RWPE2 (cell line): ENCODE measurements at places on chromosomes 2 and 18.

DNA sequence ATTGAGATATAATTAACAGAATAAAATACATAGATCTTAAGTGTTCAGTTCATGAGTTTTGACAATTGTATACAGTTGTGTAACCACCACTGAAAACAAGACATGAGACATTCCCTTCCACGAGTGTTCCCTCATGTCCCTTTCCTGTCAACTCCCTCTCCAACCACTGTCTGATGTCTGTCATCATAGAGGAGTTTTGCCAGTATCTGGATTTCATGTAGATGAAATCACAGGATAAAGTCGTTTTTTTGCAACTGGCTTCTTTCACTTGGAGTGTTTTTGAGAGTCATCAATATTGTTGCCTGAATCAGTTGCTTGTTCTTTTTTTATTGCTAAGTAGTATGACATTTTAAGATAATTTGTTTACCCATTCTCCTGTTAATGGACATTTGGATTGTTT, 52.7 kb downstream of the RBMS1 start:
- H3K27me3 ChIP-seq: no peaks in the 10 kb centered on the region
- no peak for DNase-seq
- no peaks in the 10 kb centered on the region for H3K4me1 ChIP-seq
- H3K27ac ChIP-seq: no peak overlapping the region

DNA sequence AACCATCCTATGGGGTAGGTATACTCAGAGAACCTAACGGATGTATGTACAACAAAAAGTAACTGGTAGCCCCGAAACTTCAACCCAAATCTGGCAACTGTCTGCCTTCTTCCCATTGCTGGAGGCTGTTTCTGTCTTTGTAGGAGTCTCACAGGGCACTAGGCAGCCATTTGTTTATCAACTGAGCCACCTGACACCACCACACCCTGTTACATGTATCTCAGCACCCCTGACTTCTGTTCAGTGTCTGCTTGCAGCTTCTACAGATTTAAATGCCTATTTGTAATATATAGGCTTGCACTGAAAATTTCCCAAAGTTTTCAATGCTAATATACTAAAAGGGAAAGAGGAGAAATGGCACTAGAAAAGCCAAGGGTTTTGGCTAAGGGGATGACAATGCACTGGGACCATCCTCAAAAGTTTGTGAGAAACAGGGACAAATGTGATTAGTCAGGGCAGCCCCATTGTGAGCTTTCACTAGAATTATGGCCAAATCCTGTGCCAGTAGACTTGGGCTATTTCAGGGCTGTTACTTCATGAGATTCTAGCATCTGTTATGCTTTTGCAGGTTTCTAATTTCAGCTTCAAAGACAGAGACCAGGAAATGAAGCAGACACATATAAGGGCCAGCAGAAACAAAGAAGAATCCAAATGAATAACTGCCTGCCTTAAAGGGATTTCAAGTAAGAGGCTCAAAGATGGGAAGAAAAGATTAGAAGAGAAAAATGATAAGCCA, 103.3 kb downstream of the MYO5B start:
- no peaks in the 10 kb centered on the region for H3K36me3 ChIP-seq
- H3K27me3 ChIP-seq: no peaks in the 10 kb centered on the region
- H3K27ac ChIP-seq: no peak overlapping the region
- no peaks in the 10 kb centered on the region for H3K4me1 ChIP-seq
- H3K4me3 ChIP-seq: no peak overlapping the region

GRCh38 chr2:127542231-127542630, 6.7 kb downstream of the MYO7B start:
- no peak overlapping the region for H3K27ac ChIP-seq
- no peaks in the 10 kb centered on the region for H3K4me1 ChIP-seq
- no peaks in the 10 kb centered on the region for H3K27me3 ChIP-seq
- no peak for DNase-seq
- no peaks in the 10 kb centered on the region for H3K36me3 ChIP-seq

GRCh38 chr2:209145941-209146681, 277.7 kb upstream of the MAP2 start:
- H3K27ac ChIP-seq: no peak overlapping the region
- no peaks in the 10 kb centered on the region for H3K4me1 ChIP-seq
- DNase-seq: no peak
- H3K27me3 ChIP-seq: no peaks in the 10 kb centered on the region

DNA sequence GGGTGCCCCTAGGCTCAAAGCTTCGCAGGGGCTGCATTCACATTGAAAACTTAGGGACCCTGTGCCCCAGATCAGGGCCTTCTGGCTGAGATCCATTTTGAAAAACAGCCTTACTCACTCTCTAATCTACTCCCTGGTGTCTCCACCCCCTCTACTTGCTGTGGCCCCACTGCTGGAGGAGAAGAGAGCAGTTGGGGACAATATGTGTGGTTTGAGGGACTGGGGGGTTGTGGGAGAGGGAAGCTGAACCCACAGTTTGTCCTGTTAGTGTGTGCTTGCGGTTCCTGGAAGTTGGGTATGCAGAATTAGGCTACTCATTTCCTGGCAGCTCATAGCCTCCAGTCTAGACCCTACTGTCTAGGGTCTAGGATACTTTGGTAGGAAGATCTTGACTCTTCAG, 211.4 kb downstream of the PRKCE start:
- H3K27me3 ChIP-seq: no peaks in the 10 kb centered on the region
- DNase-seq: no peak
- no peak overlapping the region for H3K27ac ChIP-seq
- no peaks in the 10 kb centered on the region for H3K36me3 ChIP-seq

DNA sequence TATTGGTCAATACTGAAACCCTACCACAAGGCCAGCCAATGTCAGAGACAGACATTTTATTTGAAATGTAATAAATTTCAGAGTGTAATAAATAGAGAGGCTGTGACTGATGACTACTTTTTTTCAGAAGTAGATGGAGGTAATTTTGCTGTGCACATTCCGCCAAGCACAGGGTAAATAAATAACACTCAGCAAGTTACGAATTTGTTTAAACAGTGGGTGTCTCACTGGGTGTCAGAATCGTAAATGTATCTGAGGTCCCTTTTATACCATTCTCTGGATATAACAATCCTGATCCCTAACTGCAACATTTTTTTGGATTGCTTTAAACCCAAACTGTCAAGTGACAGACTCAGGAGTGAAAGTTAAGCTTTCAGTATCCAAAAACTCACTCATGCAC, 74.1 kb downstream of the GATA6 start:
- H3K4me1 ChIP-seq: no peaks in the 10 kb centered on the region
- no peaks in the 10 kb centered on the region for H3K36me3 ChIP-seq
- H3K27me3 ChIP-seq: peaks cover 2% of the 10 kb centered on the region
- no peak overlapping the region for H3K27ac ChIP-seq
- DNase-seq: no peak

GRCh38 chr2:52518678-52519077, 1248.9 kb upstream of the CHAC2 start:
- no peak for DNase-seq
- H3K27me3 ChIP-seq: peaks cover 4% of the 10 kb centered on the region
- no peaks in the 10 kb centered on the region for H3K36me3 ChIP-seq
- H3K4me3 ChIP-seq: no peak overlapping the region
- no peaks in the 10 kb centered on the region for H3K4me1 ChIP-seq

GRCh38 chr2:104429639-104430358, 424.1 kb upstream of the POU3F3 start:
- H3K27me3 ChIP-seq: peaks cover 28% of the 10 kb centered on the region
- H3K36me3 ChIP-seq: no peaks in the 10 kb centered on the region
- H3K27ac ChIP-seq: no peak overlapping the region

DNA sequence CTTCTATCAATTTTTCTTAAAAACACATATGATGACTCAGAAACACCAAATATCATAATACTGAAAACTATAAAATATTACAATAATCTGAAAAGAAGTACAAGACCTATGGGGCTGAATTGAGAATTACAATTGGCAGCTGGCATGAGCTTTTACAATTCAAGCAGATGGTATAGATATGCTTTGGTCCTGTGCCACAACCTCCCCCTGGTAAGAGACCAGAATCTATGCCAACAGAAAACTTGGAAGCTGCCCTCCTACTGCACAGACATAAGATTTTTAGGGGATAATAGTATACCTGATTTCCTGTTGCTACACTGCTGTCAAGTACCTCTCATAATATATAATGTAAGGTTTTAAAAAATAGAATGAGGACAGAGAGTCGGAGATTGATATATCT, 46.8 kb upstream of the CDH7 start:
- no peak overlapping the region for H3K4me3 ChIP-seq
- H3K36me3 ChIP-seq: no peaks in the 10 kb centered on the region
- H3K27me3 ChIP-seq: no peaks in the 10 kb centered on the region
- DNase-seq: no peak
- H3K27ac ChIP-seq: no peak overlapping the region

- H3K4me1 ChIP-seq: no peaks in the 10 kb centered on the region
- no peak for DNase-seq
- H3K27ac ChIP-seq: no peak overlapping the region
- H3K27me3 ChIP-seq: no peaks in the 10 kb centered on the region
- no peak overlapping the region for H3K4me3 ChIP-seq
- no peaks in the 10 kb centered on the region for H3K36me3 ChIP-seq
Measured at GRCh38 chr2:143029141-143029540, 100.1 kb upstream of the ARHGAP15 start.

- H3K27me3 ChIP-seq: peaks cover 6% of the 10 kb centered on the region
- H3K36me3 ChIP-seq: no peaks in the 10 kb centered on the region
- no peak overlapping the region for H3K27ac ChIP-seq
Measured at GRCh38 chr18:1658908-1659566, 754.4 kb downstream of the ADCYAP1 start.

GRCh38 chr2:229163893-229164292, 107.2 kb downstream of the PID1 start:
- no peaks in the 10 kb centered on the region for H3K27me3 ChIP-seq
- no peak overlapping the region for H3K4me3 ChIP-seq
- no peaks in the 10 kb centered on the region for H3K4me1 ChIP-seq
- no peak overlapping the region for H3K27ac ChIP-seq
- no peak for DNase-seq

GRCh38 chr2:104678181-104678580, 175.7 kb upstream of the POU3F3 start:
- no peaks in the 10 kb centered on the region for H3K36me3 ChIP-seq
- no peak overlapping the region for H3K27ac ChIP-seq
- no peak for DNase-seq
- H3K4me1 ChIP-seq: no peaks in the 10 kb centered on the region
- H3K4me3 ChIP-seq: no peak overlapping the region

- peaks cover 36% of the 10 kb centered on the region for H3K4me1 ChIP-seq
- DNase-seq: no peak
- peaks cover 39% of the 10 kb centered on the region for H3K36me3 ChIP-seq
Measured at GRCh38 chr18:26546170-26546874, 2.0 kb downstream of the KCTD1 start.

DNA sequence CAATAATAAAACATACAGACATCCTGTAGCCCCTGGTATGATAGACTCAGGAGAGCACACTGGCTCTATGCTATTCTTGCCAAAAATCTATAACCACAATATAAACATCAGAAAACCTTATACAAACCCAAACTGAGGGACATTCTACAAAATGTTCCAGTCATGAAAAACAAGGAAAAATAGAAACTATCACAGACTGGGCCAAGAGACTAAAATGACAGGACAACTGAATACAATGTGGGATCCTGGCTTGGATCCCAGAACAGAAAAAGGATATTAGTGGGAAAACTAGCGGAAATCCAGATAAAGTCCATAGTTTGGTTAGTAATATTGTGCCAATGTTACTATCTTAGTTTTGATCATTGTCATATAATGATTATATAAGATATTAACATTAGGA, 29.6 kb upstream of the EPAS1 start:
- peaks cover 4% of the 10 kb centered on the region for H3K4me1 ChIP-seq
- no peak overlapping the region for H3K4me3 ChIP-seq
- H3K27ac ChIP-seq: no peak overlapping the region

DNA sequence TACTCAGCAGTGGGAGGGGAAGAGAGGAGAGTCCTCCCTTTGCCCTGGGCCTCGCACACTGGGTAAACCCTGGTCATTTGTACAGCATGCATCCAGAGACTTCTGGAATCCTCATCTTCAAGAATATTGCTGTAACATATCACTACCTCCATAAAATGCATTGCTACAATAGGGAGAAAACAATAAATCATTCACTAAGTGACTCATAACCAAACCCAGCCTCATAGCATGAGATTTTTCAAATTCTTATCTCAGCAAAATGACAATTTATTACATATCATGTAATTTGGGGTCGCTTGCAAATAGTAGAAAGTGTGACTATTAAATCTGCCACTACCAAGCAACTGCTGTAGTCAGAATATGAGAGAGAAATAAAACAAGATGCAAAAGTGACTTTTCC, 189.4 kb downstream of the ALK start:
- DNase-seq: no peak
- H3K36me3 ChIP-seq: no peaks in the 10 kb centered on the region
- no peak overlapping the region for H3K27ac ChIP-seq
- H3K4me3 ChIP-seq: no peak overlapping the region

DNA sequence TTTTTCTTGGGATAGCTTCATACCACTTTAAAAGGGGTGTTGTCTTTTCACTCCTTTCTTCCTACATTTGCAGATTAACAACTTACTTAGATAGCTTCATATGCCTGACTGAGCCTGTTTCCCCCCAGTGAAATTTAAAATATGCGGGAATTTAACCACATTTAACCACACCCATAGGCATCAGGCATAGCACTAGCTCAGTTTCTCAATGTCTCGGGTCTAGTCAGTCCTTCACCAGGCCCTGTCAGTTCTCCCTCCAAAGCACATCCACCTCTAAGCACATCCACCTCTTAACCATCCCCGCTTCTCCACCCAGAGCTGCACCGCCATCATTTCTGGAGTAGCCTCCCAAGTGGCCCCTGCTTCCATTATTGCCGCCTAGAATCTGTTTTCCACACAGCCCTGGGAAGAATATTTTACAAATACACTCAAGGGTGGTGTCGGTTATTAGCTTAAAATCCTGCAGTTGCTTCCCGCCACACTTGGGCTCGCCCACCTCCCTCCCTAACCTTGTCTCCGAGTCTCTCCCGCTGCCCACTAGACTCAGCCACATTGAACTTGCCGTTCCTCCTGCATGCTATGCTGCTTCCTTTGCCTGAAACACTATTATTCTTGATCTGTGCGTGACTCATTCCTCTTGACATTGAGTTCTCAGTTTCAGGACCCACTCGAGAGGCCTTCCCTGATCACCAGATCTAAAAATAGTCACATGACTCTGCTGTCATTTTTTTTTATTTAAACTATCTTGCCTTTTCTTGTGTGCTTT, 68.3 kb downstream of the SPTBN1 start:
- DNase-seq: no peak
- H3K27ac ChIP-seq: peak overlapping the region; percentile 66
- H3K27me3 ChIP-seq: no peaks in the 10 kb centered on the region
- peaks cover 26% of the 10 kb centered on the region for H3K4me1 ChIP-seq

GRCh38 chr2:85503851-85504777, 34.9 kb upstream of the MAT2A start:
- no peak overlapping the region for H3K4me3 ChIP-seq
- H3K4me1 ChIP-seq: peaks cover 34% of the 10 kb centered on the region
- no peak for DNase-seq
- no peaks in the 10 kb centered on the region for H3K27me3 ChIP-seq
